ENCODE measurements at places on chromosomes 13 and 19.

GRCh38 chr13:31361673-31362072 lies 161.9 kb downstream of the B3GLCT start:
- H3K36me3 ChIP-seq: no peaks in the 10 kb centered on the region
- H3K4me1 ChIP-seq: no peaks in the 10 kb centered on the region

DNA sequence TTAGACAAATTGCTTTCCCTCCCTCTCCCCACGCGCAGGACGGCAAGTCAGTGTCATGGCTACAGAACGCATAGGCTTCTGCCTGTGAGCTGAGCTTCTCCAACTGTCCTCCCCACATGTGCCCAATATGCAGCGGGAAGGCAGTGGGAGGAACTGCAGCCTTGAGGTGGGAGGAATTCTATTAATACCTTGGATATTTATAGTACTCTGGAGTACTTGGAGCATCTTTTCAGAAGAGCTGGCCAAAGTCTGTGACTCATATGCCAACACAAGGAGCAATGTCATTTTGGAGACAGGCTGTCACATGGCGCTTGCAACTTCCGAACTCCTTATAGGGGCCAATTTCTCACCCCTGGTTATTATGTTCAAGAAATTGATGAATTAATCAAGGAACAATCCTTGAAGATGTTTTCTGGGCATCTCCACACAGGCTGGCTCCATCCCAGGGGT lies 245.0 kb upstream of the SERP2 start:
- H3K36me3 ChIP-seq: no peaks in the 10 kb centered on the region
- no peak overlapping the region for H3K4me3 ChIP-seq
- peak overlapping the region; percentile 88 for H3K27ac ChIP-seq
- DNase-seq: peak; percentile 79

DNA sequence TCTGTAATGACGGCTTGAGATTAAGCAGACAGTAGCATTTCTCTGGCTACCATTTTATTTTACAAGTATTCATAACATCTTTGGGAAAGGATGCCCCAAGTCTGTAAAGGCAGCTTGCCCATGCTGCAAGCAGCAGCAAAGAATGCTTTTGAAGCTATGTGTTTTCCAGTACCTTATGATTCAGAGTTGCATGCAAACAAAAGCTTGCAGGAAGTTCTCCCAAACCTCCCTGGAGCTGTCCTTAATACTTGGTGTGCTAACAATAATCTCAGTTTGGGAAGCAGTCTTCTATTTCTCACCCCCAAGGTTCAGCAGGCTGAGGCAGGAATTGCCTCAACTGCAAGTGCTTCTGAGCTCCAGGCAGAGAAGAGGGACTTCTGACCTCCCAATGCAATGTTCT lies 60.8 kb downstream of the CCNA1 start:
- no peaks in the 10 kb centered on the region for H3K27me3 ChIP-seq
- no peak overlapping the region for H3K4me3 ChIP-seq
- H3K4me1 ChIP-seq: no peaks in the 10 kb centered on the region
- no peak for DNase-seq
- no peak overlapping the region for H3K27ac ChIP-seq

DNA sequence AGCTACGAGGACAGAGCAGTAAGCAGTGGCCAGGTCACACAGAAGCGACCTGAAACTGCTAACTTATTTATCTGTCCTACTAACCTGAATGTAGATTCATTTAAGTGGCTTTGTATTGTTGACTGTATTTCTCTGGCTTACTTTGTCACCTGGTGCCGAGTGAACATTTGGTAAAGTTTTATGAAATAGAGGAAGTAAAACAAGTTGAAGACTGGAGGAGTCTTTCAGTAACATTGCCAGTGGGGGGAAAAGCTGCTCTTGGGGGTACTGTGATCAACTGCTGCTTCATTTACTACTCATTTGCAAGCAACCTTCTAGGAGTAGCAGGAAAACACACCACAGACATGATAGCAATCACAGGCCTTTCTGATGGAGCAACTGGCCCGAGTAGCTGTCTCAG lies 615.0 kb downstream of the FGF9 start:
- H3K36me3 ChIP-seq: no peaks in the 10 kb centered on the region
- no peak overlapping the region for H3K4me3 ChIP-seq
- H3K4me1 ChIP-seq: no peaks in the 10 kb centered on the region
- no peak for DNase-seq
- H3K27ac ChIP-seq: no peak overlapping the region
- H3K27me3 ChIP-seq: no peaks in the 10 kb centered on the region

DNA sequence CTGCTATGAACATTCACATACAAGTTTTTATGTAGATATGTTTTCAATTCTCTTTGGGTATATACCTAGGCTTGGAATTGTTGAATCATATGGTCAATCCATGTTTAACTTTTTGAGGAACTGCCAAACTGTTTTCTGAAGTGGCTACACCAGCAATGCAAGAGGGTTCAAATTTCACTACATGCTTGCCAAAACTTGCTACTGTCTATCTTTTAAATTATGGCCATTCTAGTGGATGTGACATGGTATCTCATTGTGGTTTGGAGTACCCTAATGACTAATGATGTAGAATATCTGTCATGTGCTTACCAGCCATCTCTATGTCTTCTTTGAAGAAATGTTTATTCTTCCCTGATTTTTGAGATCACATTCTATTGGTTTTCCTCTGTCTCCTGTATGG lies 860.3 kb downstream of the DIAPH3 start:
- no peak overlapping the region for H3K4me3 ChIP-seq
- no peak overlapping the region for H3K27ac ChIP-seq
- no peaks in the 10 kb centered on the region for H3K36me3 ChIP-seq
- DNase-seq: no peak
- H3K4me1 ChIP-seq: no peaks in the 10 kb centered on the region

- no peaks in the 10 kb centered on the region for H3K36me3 ChIP-seq
- H3K27me3 ChIP-seq: no peaks in the 10 kb centered on the region
- no peak for DNase-seq
- no peaks in the 10 kb centered on the region for H3K4me1 ChIP-seq
- no peak overlapping the region for H3K27ac ChIP-seq
These were observed 9.5 kb downstream of the TUBA3C start for GRCh38 chr13:19172007-19172646.
